ENCODE measurements at places on chromosomes 16 and 17. TPM values are rescaled to one million over a fixed set of nuclear protein-coding genes. Genes with fewer than 3 reads are reported as not detected.

The CRHR1 gene
- total RNA-seq = not detected

The METRNL gene
- 208 TPM for total RNA-seq

- DNase-seq = no peak
- H3K4me1 ChIP-seq = peaks cover 31% of the 10 kb centered on the region
- H3K4me3 ChIP-seq = no peak overlapping the region
- H3K27ac ChIP-seq = no peak overlapping the region
- no peaks in the 10 kb centered on the region for H3K27me3 ChIP-seq
- H3K36me3 ChIP-seq = no peaks in the 10 kb centered on the region
Observed at GRCh38 chr17:82278786-82279391, 5.4 kb upstream of the CSNK1D start.

- no peaks in the 10 kb centered on the region for H3K27me3 ChIP-seq
- H3K36me3 ChIP-seq = peaks cover 5% of the 10 kb centered on the region
- DNase-seq = no peak
- no peak overlapping the region for H3K27ac ChIP-seq
Observed at GRCh38 chr16:64589836-64590235, 532.0 kb downstream of the CDH11 start.

- no peaks in the 10 kb centered on the region for H3K27me3 ChIP-seq
- peak overlapping the region; percentile 41 for H3K27ac ChIP-seq
- no peak for DNase-seq
- H3K4me3 ChIP-seq = no peak overlapping the region
- no peaks in the 10 kb centered on the region for H3K36me3 ChIP-seq
Observed at GRCh38 chr17:17737961-17738894, 57.0 kb downstream of the RAI1 start.

GRCh38 chr16:77581706-77582105 lies 140.6 kb upstream of the NUDT7 start:
- H3K4me1 ChIP-seq = no peaks in the 10 kb centered on the region
- no peak overlapping the region for H3K27ac ChIP-seq
- DNase-seq = no peak
- peaks cover 13% of the 10 kb centered on the region for H3K27me3 ChIP-seq
- no peaks in the 10 kb centered on the region for H3K36me3 ChIP-seq

DNA sequence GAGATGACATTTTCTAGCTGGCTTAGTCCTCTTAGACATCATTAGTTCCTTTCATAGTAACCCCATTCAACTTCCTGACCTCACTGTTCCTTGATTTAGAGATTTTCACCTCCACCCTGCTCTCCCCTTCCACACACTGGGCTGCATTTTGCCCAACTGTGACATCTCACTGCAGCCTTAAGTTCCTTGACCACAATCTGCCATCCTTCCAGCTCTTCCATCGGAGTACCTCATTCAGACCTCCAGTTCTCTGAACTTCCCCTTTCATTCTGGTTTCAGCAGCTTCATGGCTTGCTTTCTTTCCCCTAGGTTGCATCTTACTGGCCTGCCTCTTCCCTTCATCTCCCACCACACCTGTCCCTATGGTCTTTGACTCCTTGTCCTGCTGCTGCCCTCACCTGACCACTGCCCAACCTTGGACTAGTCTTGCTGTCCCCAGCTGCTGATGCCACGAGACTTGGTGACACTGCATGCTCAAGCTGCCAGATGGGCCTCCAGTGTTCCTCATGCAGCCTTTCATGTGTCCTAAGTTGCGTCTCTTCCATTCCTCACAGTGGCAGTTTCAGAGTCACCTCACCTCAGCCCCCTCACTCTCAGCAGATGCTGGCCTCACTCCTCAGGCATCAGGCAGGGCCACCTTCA lies 40.8 kb downstream of the NUP88 start:
- peaks cover 36% of the 10 kb centered on the region for H3K36me3 ChIP-seq
- peak overlapping the region; percentile 12 for H3K27ac ChIP-seq
- no peak overlapping the region for H3K4me3 ChIP-seq
- peaks cover 13% of the 10 kb centered on the region for H3K4me1 ChIP-seq
- DNase-seq = no peak

DNA sequence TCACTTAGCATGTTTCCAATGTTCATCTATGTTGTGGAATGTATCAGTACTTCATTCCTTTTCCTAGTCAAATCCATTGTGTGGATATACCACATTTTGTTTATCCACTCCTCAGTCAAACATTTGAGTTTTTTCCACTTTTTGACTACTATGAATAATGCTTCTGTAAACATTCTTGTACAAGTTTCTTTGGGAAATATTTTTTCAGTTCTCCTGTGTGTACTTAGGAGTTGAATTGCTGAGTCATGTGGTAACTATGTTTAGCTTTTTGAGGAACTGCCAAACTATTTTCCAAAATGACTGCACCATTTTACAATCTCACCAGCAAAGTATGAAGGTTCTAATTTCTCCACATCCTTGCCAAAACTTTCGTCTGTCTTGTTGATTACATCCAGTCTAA lies 223.7 kb upstream of the AXIN2 start:
- no peaks in the 10 kb centered on the region for H3K36me3 ChIP-seq
- no peak overlapping the region for H3K27ac ChIP-seq
- DNase-seq = no peak
- no peaks in the 10 kb centered on the region for H3K4me1 ChIP-seq

DNA sequence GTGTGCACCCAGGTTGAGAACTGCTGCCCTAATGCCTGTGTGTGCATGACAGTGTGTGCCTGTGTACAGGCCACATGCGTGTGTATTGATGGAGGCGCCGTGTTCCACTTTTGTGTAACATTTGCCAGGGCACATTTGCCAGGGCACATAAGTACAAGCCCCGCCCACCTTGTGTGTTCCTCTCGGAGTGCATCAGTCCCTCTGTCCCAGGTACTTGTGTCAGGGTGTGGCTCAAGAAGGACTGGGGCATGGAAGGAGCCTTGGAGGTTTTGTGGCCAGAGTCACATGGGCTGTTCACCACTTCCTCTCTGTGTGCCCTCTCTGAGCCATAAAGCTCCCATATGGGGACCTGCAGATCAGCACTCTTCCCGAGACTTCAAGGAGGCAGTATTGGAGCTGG lies 73.9 kb downstream of the MRM1 start:
- peaks cover 22% of the 10 kb centered on the region for H3K4me1 ChIP-seq
- H3K27me3 ChIP-seq = no peaks in the 10 kb centered on the region
- DNase-seq = no peak
- no peak overlapping the region for H3K27ac ChIP-seq
- no peak overlapping the region for H3K4me3 ChIP-seq

Measured in natural killer cell treated with Interleukin-12 subunit alpha and Interleukin-12 subunit beta and Interleukin-15 and Interleukin-18, amount 100 ng/mL, for 72 hours (primary cell).